ENCODE measurements at places on chromosomes 3 and 15.

- no peaks in the 10 kb centered on the region for H3K4me1 ChIP-seq
- no peak overlapping the region for H3K27ac ChIP-seq
- H3K36me3 ChIP-seq: no peaks in the 10 kb centered on the region
- no peak overlapping the region for H3K4me3 ChIP-seq
- peaks cover 25% of the 10 kb centered on the region for H3K27me3 ChIP-seq
Measured at GRCh38 chr3:53525765-53526703, 31.6 kb downstream of the CACNA1D start.

DNA sequence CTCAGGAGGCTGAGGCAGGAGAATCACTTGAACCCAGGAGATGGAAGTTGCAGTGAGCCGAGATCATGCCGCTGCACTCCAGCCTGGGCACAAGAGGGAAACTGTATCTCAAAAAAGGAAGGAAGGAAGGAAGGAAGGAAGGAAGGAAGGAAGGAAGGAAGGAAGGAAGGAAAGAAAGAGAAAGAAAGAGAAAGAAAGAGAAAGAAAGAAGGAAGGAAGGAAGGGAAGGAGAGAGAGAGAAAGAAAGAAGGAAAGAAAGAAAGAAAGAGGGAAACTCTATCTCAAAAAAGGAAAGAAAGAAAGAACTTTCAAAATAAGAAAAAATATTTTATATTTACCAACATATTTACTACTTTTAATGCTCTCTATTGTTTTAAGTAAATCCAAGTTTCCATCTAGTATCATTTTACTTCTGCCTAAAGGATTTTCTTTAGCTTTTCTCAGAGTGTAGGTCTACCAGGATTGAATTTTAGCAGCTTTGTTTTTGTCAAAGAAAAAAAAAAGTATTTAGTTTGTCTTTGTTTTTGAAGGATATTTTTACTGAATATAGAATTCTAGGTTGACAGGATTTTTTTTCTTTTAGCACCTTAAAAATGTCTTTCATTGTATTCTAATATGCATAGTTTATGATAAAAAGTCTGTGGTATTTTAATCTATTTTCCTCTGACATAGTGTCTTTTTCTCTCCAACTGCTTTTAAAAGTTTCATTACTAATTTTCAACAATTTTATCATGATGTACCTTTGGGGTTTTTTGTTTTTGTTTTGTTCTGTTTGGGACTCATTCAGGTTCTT lies 47.2 kb upstream of the CORO2B start:
- DNase-seq: no peak
- H3K27ac ChIP-seq: no peak overlapping the region
- no peaks in the 10 kb centered on the region for H3K27me3 ChIP-seq
- no peak overlapping the region for H3K4me3 ChIP-seq
- H3K4me1 ChIP-seq: no peaks in the 10 kb centered on the region
- H3K36me3 ChIP-seq: no peaks in the 10 kb centered on the region

- H3K36me3 ChIP-seq: no peaks in the 10 kb centered on the region
- H3K4me1 ChIP-seq: no peaks in the 10 kb centered on the region
- H3K27me3 ChIP-seq: no peaks in the 10 kb centered on the region
- H3K4me3 ChIP-seq: no peak overlapping the region
Measured at GRCh38 chr15:83108266-83109219, 1.1 kb downstream of the TM6SF1 start.

GRCh38 chr3:16369885-16370284 lies 104.9 kb downstream of the OXNAD1 start:
- H3K36me3 ChIP-seq: no peaks in the 10 kb centered on the region
- H3K4me1 ChIP-seq: peaks cover 15% of the 10 kb centered on the region
- H3K27me3 ChIP-seq: no peaks in the 10 kb centered on the region
- no peak for DNase-seq
- no peak overlapping the region for H3K27ac ChIP-seq

DNA sequence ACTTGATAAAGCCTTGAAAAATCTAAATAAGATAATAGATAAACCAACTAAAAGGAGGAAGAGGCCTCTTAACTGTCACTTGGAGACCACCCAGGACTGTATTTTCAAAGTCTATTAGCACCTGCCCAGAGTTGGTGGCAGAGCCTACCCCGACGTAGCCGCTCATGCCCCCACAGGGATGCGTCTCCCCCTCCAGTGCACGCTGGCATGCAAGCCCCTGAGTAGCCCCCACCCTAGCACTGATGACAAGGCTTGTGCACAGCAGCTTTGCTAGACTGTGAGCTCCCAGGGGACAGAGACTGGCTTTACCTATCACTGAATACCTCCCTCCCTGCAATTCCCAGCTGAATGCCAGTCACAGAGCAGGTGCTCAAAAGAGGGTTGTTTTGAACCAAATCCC lies 54.1 kb upstream of the HES1 start:
- peaks cover 12% of the 10 kb centered on the region for H3K27me3 ChIP-seq

Data from HCT116 (cell line).